ENCODE measurements at places on chromosomes 12 and 14.
A peak's percentile ranks its signal among the peaks of the same experiment; 100 is the strongest.

DNA sequence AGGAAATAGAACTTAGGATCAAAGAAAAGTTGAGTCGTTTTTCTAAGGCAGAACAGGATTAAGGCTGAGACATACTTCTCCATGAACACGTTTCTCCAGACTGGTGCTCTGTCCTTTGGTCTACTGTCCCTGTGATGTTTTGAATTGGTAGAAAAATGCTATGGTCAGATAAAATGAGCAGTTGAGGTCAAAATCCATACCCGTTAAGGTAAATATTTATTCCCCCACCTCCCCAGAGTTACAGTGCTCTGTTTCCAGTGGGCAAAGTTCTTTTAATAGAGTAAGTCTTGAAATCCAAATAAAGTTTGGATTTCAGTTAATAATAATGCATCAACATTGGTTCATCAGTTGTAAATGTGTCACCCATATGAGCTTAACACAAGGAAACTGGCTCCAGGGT lies 74.5 kb downstream of the PTHLH start:
- peaks cover 22% of the 10 kb centered on the region for H3K27me3 ChIP-seq
- H3K36me3 ChIP-seq: no peaks in the 10 kb centered on the region
- no peak overlapping the region for H3K4me3 ChIP-seq
- no peak for DNase-seq
- no peak overlapping the region for H3K27ac ChIP-seq
- no peaks in the 10 kb centered on the region for H3K4me1 ChIP-seq

GRCh38 chr12:51924551-51925319 lies 17.4 kb downstream of the ACVRL1 start:
- H3K4me3 ChIP-seq: no peak overlapping the region
- no peaks in the 10 kb centered on the region for H3K27me3 ChIP-seq
- peaks cover 9% of the 10 kb centered on the region for H3K4me1 ChIP-seq
- no peak overlapping the region for H3K27ac ChIP-seq
- no peaks in the 10 kb centered on the region for H3K36me3 ChIP-seq
- no peak for DNase-seq

DNA sequence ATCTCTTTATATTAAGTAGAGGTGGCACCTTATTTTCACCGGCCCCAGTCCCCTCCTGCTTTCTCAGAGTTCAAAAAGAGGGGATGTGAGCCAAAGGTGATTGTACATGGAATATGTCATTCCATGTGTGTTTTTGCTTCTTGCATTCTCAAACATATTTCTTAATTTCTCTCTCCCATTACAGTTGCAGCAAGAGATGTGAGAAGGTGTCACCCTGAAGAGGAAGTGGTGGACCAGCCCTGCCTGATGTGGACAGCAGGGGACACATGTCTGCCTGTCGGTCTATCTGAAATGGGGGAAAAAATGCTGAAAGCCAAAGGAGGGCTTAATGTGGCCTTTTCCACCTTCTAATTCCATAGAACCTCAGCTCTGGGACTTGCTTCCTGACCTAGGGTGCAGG lies 1.9 kb upstream of the FOXN3 start:
- H3K27ac ChIP-seq: peak overlapping the region; percentile 77
- no peak for DNase-seq
- H3K4me3 ChIP-seq: peak overlapping the region; percentile 12
- no peaks in the 10 kb centered on the region for H3K27me3 ChIP-seq
- H3K4me1 ChIP-seq: peaks cover 69% of the 10 kb centered on the region

DNA sequence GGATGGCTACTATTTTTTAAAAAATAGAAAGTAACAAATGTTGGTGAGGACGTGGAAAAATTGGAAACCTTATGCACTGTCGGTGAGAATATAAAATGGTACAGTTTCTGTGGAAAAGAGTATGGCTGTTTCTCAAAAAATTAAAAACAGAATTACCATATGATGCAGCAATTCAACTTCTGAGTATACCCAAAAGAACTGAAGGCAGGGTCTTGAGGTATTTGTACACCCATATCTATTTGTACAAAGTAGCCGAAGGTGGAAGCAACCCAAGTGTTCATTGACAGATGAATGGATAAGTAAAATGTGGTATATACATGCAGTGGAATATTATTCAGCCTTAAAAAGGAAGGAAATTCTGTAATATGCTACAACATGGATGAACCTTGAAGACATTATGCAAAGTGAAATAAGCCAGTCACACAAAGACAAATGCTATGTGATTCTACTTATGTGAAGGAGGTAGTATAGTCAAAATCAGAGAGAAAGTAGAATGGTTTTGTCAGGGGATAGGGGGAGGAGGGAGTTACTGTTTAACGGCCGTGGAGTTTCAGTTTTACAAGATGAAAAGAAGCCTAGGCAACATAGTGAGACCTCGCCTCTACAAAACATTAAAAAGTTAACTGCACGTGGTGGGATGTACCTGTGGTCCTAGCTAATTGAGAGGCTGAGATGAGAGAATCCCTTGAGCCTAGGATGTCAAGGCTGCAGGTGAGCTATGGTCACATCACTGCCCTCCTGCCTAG lies 38.4 kb upstream of the CCT2 start:
- no peaks in the 10 kb centered on the region for H3K27me3 ChIP-seq
- H3K4me1 ChIP-seq: peaks cover 7% of the 10 kb centered on the region
- H3K36me3 ChIP-seq: peaks cover 19% of the 10 kb centered on the region
- no peak overlapping the region for H3K4me3 ChIP-seq
- no peak for DNase-seq

DNA sequence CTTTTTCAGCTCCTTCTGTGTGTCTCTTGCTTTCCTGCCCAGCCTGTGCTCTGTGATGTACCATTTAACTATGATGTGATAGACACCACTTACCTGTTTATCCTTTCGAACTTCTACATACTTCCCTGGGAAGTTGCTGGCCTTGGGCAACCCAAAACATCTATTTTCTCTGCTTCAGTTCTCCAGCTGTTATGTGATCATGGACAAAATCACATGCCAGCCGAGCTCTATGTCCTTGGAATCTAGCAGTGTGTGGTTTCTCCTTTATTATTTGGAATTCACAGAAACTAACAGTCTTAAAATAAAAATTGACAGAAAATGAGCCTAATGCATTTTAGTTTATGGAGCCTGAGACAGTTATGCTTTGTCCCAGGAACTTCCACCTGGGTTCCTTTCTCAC lies 22.9 kb downstream of the BMAL2 start:
- no peaks in the 10 kb centered on the region for H3K36me3 ChIP-seq
- H3K4me1 ChIP-seq: no peaks in the 10 kb centered on the region
- peaks cover 1% of the 10 kb centered on the region for H3K27me3 ChIP-seq

GRCh38 chr12:103505371-103506236 lies 9.8 kb upstream of the C12orf42 start:
- no peaks in the 10 kb centered on the region for H3K36me3 ChIP-seq
- no peak overlapping the region for H3K4me3 ChIP-seq
- DNase-seq: peak; percentile 3
- peaks cover 13% of the 10 kb centered on the region for H3K4me1 ChIP-seq
- no peaks in the 10 kb centered on the region for H3K27me3 ChIP-seq

DNA sequence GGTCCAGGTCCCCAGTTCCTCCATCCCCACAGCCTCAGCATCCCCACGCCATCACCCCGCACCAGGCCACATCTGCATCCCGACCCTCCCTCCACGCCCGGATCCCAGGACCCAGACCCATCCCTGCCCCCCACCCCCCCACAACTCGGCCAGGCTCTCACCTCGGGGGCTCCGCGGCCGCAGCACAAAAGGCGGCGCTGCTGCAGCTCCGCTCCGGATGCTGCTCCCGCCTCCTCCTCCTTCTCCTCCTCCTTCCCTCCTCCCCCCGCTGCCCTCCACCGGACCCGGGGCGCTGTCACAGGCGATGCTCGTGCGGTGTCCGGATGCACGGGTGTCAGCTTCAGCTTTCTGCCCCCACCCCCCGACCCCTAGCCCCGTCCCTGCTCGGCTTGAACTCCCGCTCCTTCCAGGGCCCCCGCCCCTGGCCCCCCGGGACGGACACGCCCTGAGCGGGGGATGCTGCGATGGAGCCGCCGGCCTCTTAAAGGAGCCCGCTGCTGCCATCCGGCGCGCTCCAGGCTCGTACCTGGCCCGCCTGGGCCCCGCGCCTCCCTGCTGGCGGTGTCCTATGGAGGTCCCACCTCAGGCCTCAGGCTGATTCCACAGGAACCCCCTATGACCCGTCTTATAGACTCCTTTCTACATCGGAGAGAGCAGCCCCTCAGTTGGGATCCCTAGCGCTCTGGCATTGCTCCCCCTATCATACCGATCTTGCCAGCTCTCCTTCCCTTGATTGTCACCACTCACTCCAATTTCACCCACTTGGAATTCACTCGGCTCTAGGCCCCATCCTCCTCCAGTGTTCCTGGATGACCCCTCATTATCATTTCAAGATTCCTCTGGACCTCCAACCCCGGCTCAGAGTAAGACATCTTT lies at the start of gene MAP3K12:
MAP3K12 (minus strand) TSS at position 193 of the 876 bp plus-strand sequence. CDS start 12,067 bp downstream, outside the sequence.
- peaks cover 38% of the 10 kb centered on the region for H3K4me1 ChIP-seq
- peaks cover 6% of the 10 kb centered on the region for H3K36me3 ChIP-seq
- peak; percentile 37 for DNase-seq
- H3K27me3 ChIP-seq: no peaks in the 10 kb centered on the region
- H3K27ac ChIP-seq: peak within 1 kb of the TSS; percentile 97

GRCh38 chr14:36477266-36477665 lies 42.8 kb downstream of the NKX2-1 start:
- no peaks in the 10 kb centered on the region for H3K4me1 ChIP-seq
- H3K36me3 ChIP-seq: no peaks in the 10 kb centered on the region
- no peak overlapping the region for H3K27ac ChIP-seq
- no peak overlapping the region for H3K4me3 ChIP-seq
- peaks cover 38% of the 10 kb centered on the region for H3K27me3 ChIP-seq
- DNase-seq: no peak

- H3K36me3 ChIP-seq: peaks cover 5% of the 10 kb centered on the region
- no peak for DNase-seq
- peaks cover 33% of the 10 kb centered on the region for H3K4me1 ChIP-seq
- H3K4me3 ChIP-seq: peak overlapping the region; percentile 94
These were observed 1.8 kb upstream of the CHST11 start for GRCh38 chr12:104454997-104455396.

DNA sequence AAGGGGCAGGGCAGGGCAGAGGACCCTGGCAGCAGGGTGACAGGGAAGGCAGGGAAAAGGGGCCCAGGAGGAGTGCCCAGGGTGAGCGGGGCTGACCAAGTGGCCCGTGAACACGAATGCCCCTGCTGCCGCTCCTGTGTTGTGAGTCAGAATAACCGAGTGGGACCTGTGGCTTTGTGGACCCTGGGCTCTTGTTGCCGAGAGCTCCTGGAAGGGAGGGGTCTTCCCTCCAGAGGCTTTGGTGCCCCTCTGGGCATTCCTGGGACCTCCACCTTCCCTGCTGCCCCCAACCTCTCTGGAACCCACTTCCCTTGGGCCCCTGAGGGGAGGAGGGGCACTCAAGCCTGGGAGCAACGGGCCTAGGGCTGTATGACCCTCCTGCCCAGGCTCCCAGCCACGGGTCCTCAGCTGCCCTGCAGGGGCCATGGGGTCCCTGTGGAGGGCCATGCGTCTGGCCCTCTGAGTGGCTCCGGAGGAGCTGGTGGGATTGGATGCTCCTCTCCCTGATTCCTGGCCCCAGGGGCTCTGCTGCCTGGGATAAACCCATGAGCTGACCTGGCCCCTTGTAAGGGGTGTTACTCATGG lies 319.4 kb downstream of the TMEM121 start:
- no peaks in the 10 kb centered on the region for H3K27me3 ChIP-seq
- H3K27ac ChIP-seq: no peak overlapping the region
- H3K36me3 ChIP-seq: no peaks in the 10 kb centered on the region
- H3K4me1 ChIP-seq: no peaks in the 10 kb centered on the region

DNA sequence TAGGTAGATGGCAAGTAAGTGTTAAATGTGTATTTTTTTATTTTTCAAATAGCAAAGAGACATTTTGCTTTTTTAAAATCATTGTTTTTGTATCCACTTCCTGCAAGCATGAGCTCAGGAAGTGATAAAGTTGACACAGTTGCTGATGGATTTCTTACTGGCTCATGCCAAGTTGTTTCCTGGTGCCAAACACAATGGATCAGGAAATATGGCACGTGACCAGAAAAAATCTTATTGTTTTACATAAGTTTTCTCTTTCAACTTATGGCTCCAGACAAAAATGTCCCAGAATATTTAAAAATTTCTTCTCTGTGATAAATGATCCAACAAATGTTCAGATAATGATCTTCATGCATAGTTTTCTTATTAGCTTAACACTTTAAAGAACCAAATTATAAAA lies 1279.1 kb upstream of the FLRT2 start:
- no peaks in the 10 kb centered on the region for H3K27me3 ChIP-seq
- H3K27ac ChIP-seq: no peak overlapping the region
- no peaks in the 10 kb centered on the region for H3K4me1 ChIP-seq
- no peaks in the 10 kb centered on the region for H3K36me3 ChIP-seq

- peak overlapping the region; percentile 11 for H3K27ac ChIP-seq
- H3K4me3 ChIP-seq: no peak overlapping the region
- peaks cover 6% of the 10 kb centered on the region for H3K4me1 ChIP-seq
- DNase-seq: no peak
- no peaks in the 10 kb centered on the region for H3K36me3 ChIP-seq
These were observed 1.7 kb downstream of the AVIL start for GRCh38 chr12:57816855-57817151.

- peak overlapping the region; percentile 73 for H3K27ac ChIP-seq
- no peak overlapping the region for H3K4me3 ChIP-seq
- H3K4me1 ChIP-seq: no peaks in the 10 kb centered on the region
These were observed 70.0 kb upstream of the VPS33A start for GRCh38 chr12:122336015-122336946.

Measured in naive thymus-derived CD8-positive, alpha-beta T cell (primary cell).